ENCODE measurements at places on chromosomes 2 and 18.

DNA sequence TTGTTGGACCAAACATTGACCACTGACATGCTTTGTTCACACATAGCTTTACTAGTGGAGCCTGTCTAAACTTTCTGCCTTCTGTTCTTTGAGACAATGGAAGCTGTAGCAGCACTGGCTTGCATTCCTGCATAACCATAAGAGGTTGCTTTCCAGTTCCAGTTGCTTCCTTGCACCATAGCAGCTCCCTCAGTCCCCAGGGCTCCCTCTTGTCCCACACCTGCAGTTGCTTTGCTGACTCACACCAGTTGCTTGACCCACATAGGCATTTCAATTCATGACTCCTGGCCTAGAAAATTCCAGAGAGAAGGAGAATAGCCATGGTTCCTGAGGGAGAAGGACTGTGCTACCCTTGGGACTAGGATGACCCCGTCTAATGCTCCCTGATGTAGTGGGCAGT, 20.9 kb downstream of the SGPP2 start:
- no peak for DNase-seq

GRCh38 chr2:159457589-159457988, 158.8 kb downstream of the BAZ2B start:
- no peak for DNase-seq

GRCh38 chr2:38959938-38960608, 70.4 kb downstream of the ARHGEF33 start:
- peak; percentile 36 for DNase-seq

- no peak for DNase-seq
Observed at GRCh38 chr18:53861185-53861584, 363.3 kb downstream of the MBD2 start.

GRCh38 chr2:118980022-118980421, 38.0 kb downstream of the MARCO start:
- DNase-seq: no peak

DNA sequence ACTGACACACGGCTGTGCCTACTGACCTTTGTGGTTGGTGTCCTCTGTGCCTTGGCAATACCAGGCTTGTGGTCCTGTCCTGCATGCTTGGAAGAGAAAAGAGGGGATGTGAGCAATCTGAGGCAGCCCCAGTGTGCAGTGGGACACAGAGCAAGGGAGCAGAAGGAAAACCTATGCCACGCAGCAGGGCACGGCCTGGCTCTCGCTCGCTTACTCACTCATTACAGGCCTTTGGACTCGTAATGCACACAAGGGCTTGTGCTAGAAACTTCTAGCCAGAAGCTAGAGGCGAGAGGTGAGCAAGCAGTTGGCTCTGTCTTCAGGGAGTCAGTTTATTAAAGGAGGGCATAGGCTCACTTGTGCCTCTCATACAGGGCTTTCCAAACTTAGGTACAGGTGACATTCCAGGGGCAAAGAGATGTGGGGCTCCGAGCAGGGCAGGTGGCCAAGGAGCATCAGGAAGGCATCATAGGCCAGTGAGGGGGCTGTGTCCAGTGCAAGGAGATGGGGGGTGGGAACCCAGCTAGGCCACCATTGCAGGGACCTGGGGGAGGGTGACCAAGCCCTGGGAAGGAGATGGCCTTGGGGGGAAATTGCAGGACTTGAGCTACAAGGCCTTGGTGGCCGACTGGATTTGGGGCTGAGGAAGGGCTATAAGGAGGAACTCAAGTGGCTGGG, 100.8 kb downstream of the DYSF start:
- DNase-seq: no peak

DNA sequence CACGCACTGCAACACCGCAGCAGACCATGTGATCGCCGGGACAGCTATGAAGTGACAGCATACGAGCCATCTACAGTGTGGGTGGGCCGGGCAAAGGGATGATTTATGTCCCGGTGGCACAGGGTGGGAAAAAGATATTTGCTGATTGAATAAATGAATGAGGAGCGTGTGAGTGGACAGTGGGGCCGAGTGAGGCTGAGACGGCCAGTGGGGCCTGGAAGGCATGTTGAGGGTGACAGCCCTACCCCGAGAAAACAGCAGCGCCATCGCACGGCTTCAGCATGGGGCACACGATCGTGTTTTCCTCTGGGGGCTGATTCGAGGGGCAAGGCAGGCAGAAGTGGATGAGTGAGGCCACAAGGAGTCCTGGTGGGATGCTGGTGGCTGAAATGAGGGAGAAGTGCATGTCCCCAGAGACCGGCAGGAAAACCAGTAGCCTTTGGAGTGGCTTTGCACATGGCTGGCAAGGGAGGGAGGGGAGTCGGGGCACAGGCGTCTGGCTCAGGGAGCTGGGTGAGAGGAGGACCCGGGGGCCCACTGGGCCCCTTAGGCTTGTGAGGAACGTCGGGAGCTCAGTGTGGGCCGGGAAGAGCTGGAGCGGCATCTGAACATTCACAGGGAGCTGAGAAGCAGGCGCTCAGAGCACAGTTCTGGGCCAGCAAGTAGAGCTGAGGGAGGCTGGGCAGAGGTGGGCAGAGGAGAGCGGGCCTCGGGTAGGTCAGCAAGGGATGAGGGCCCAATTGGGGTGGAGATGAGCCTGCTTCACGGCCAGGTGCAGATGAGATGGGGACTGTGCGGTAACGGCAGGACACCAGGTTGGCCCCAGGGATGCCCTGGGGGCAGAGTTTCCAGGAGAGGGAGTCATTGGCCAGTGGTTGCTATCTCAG, 32.1 kb upstream of the MAL start:
- no peak for DNase-seq

- no peak for DNase-seq
Observed at GRCh38 chr2:72962911-72963310, 45.6 kb downstream of the EMX1 start.

- DNase-seq: no peak
Observed at GRCh38 chr2:54815148-54815539, 91.7 kb downstream of the EML6 start.

- DNase-seq: no peak
Observed at GRCh38 chr2:503288-503999, 173.8 kb downstream of the TMEM18 start.

GRCh38 chr2:169965495-169965894, 138.2 kb downstream of the UBR3 start:
- DNase-seq: no peak

DNA sequence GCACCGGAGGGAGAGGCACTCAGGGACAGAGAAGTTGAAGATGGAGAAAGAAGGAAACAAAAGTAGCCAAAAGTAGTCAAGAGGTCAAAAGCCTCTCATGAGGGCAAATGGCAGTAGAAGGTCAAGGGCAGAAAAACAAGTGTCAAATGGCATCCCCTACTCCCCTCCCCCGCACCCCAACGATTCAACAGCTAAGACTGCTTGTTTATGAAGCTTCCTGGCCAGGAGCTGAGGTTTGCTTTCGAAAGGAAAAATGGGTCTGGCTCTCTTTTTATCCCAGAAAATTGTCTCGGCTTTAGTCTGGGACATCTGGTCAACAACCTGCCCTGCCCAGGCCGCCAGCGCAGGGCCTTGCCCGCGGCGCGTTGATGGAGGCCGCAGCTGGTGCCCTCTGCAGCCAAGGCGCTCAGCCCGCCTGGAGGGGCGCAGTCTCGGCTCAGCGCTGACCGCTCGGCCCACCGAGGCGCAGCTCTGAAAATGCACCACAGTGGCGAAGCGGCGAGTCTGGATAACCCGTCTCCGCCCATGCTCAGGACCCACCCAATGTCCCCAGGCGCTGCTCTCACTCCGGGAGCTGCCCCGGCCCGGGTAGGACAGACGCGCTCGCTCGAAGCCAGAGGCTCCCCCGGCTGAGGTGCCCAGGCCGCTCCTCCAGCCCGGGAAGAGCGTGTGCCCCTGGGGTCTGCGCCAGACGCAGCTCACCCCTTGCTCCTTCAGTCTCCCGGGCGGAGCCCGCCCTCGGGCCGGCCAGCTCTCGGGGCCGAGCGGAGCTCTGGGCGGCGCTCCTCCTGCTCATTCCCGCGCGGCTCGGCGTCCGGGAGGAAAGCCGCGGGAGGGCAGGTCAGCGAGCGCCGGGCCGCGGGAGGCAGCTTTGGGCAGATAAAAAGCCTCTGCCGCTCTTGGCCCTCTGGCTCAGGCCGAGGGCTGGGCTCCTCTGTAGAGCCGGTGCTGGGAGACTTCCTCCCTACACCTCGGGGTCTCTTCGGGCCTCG, 1.8 kb upstream of the TBR1 start:
- DNase-seq: no peak

Measured in HL-60 (cell line).